ENCODE measurements at places on chromosomes 3 and 15. TPM values are rescaled to one million over a fixed set of nuclear protein-coding genes. Genes with fewer than 3 reads are reported as not detected.

The IL17RE gene
- 12.8 TPM for total RNA-seq

DNA sequence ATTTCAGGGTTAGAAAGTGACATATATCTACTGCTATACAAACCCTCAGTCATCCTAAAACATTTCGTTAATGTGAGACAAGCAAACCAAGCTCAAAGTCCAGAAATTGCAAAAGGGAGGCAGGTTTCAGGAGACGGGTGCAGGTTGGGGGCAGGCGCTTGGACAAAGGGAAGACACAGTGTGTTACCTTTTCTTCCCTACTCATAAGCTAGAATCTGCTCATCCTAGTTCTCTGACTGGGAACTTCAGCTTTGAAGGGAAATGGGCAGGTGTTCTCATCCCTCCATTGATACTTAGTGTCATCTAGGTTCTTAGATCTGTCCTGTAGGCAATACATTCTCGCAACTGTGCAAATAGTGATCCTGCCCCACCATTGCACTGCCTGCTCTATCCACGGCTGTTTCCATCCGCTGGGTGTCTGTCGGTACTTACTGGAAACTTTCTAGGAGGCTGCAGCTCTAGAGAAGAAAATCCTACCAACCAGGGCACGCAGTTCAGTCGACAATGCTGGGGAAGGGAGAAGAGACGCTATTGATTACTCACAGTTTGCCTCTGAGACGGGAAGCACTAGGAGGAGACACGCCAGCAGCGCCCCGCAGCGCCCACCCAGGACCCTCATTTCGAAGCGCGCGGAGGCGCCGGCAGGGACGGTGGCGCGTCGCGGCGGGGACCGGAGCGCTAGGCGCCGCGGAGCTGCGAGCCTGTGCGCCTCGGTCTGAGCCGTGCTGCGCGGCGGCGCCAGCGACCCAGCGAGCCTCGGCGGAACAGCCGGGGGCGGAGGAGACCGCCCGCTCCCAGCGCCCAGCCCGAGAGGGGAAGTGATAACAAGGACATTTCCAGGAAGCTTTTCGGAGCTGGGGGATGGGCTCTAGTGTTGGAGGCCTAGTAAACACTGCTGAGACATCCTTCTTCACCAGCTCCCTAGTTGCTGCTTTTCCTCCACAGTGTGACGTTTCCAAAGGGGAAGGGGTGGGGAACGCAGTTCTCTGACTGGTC is at the start of gene PROS1:
Gene PROS1, minus strand, starts transcription at position 766 of the 996 bp plus-strand sequence. Its CDS starts 147 bp downstream, at position 619.
- peak; percentile 55 for DNase-seq

GRCh38 chr3:106184540-106185457 is 316.0 kb upstream of the CBLB start:
- DNase-seq = no peak

- peak; percentile 59 for DNase-seq
Observed at GRCh38 chr3:157393113-157393512, 43.5 kb upstream of the PTX3 start.

- no peak for DNase-seq
Observed at GRCh38 chr15:71128939-71129562, 13.8 kb downstream of the THSD4 start.

The PARP15 gene
- 0.35 TPM for total RNA-seq

DNA sequence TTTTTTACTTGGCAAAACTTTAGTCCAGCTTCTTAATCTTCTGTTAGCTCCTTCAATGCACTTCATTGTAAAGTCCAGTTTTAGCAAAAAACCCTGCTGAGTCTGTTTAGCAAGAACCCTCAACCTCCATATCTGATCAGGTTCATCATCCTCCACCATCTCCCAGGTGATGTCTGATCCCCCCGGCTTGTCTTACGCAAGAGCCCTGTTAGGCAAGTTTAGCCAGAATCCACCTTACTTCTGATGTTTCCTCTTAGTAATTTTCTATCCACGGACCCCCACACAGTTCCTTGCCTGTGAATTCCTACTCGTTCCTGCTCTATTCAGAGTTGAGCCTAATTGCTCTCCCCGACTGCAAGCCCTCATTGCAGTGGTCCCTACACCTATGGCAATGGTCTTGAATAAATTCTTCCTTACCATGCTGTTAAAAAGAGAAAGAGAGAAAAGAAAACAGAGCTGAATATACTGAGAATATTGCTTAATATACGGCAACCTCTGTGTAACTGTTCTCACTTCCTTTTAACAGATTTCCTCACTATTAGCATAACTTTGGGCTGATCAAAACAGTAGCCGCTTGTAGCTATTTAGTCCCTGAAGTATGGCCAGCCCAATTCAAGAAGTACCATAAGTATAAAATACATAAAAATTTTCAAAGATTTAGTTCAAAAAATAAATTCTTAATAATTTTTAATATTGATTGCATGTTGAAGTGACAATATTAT is 78.7 kb upstream of the MME start:
- no peak for DNase-seq

- no peak for DNase-seq
Observed at GRCh38 chr3:14879211-14879874, 60.6 kb downstream of the FGD5 start.

The GOLGA8M gene
- not detected for total RNA-seq

The PRSS50 gene
- not detected for total RNA-seq

The ACAN gene
- not detected for total RNA-seq

GRCh38 chr15:70322051-70322668 is 224.4 kb upstream of the TLE3 start:
- DNase-seq = no peak

- no peak for DNase-seq
Observed at GRCh38 chr3:136667081-136667480, 85.1 kb downstream of the STAG1 start.

The RAP2B gene
- total RNA-seq = 25.8 TPM

- DNase-seq = peak; percentile 50
Observed at GRCh38 chr15:76674883-76675282, 230.3 kb downstream of the SCAPER start.

The SAMMSON gene
- total RNA-seq = not detected

The DAPK2 gene
- total RNA-seq = 2.5 TPM

DNA sequence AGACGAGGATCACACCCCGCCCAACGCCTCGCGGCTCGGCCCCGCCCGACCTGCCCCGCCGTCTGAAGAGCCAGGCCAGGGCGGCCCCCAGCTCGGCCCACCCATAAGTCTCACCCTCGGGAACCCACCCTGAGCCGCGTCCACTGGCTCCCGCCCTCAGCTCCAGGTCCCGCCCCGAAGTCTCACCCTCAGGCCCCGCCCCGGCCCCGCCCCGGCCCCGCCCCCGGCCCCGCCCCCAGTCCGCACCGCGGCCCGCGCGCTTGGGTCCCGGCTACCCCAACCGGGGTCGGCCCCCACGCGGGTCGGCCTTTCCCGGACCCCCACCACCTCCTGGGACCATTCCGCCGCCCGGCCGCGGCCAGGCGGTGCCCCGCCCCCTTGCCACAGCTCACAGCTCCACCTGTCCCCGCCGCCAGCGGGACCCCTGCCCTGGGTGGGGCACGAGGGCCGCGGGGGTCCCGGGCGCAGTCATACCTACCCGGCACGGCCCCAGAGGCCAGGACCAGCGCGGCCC is 489 bp downstream of the CSPG5 start:
- no peak for DNase-seq

The ATP6V1A gene
- 35.0 TPM for total RNA-seq

DNA sequence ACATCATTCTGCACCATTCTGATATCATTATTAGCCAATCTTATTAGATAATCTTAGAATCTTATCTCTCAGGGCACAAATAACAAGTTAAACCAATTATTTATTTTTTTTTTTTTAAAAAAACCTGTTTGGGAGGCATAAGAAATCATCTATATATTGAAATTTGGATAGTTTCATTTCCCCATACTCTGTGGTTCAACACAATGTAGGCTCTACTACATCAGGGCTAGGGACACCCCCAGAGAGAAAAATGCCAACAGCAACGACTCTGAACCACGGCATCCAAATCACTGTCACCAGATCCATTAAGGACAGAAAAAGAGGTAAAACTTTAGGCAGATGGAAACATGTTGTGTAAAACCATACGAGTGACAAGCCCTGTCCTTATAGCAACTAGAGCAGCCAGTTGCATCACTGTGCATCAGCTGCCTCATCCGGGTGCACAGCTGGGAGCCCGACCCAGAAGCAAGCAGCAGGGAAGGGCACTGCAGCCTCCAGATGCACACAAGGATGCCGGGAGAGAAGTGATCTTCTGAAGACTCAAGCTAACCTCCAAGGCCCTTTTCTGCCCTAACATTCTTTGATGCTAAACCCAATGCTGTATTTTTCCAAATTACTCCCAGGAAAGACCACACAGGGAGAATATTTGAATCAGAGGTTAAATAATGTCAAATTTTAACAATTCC is 381.1 kb downstream of the CTNNB1 start:
- no peak for DNase-seq

- DNase-seq = peak; percentile 79
Observed at GRCh38 chr3:141959589-141960554, 83.4 kb downstream of the ATP1B3 start.

The GFM1 gene
- total RNA-seq = 35.9 TPM

The ARMC8 gene
- 42.9 TPM for total RNA-seq

DNA sequence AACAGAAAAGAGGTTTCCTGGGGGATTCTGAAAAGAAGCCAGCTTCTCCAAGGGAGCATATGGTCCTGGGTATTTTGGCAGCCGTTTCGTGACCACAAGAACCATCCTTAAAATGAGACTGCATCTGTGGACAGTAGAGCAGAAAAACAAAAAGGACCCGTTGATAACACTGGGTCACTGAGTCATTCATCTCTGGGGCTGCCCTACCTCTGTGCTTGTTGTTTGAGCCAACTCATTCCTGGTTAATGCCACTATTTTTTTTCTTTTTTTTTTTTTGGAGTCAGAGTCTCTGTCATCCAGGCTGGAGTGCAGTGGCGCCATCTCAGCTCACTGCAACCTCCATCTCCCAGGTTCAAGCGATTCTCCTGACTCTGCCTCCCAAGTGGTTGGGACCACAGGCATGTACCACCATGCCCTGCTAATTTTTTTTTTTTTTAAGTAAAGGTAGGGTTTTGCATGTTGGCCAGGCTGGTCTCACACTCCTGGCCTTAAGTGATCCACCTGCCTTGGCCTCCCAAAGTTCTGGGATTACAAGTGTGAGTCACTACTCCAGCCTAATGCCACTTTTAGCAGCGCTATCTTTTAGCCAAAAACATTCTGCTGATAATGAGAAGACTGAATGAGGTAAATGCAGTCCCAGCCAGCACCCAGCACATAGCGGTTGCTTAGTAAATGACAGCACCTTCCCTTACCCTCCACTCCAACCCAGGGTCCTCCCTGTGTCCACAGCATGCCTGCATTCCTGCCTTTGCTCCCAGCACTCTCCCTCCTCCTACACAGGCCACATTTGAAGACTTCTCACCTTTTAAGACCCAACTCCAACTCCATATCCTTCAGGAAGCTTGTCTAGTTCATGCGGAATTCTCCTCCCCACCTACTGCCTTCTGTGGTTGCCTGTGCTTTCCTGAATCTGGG is 9.1 kb upstream of the ISL2 start:
- DNase-seq = no peak

- DNase-seq = no peak
Observed at GRCh38 chr3:160686955-160687535, 10.1 kb downstream of the ARL14 start.

- no peak for DNase-seq
Observed at GRCh38 chr3:42771271-42771670, 1.8 kb downstream of the CCDC13 start.
